ENCODE measurements at places on chromosomes 5 and 9.

- peak; percentile 4 for DNase-seq
Measured at GRCh38 chr5:149886060-149886459, 58.5 kb downstream of the PDE6A start.

- no peak for DNase-seq
Measured at GRCh38 chr9:92325991-92326500, 293 bp downstream of the CENPP start.

DNA sequence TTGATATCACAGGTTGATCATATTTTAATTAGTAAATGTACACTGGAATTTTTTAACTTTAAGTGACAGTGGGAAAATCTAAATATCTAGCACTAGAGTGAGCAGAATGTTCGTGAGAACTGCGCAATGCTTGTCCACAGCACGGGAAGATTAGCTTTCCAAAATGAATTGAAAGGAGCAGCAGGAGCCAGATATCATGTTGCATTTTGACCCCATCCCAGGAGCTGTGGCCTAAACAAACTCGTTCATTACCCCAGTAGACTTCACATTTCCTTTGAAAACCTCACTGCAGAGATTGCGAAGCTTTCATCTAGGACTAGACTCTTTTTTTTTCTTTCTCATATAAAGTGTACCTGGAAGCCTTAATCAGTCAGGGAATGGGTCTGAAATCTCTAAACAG, 525.8 kb downstream of the CTNND2 start:
- DNase-seq = no peak

GRCh38 chr9:93119953-93120845, 13.9 kb downstream of the NINJ1 start:
- peak; percentile 70 for DNase-seq

DNA sequence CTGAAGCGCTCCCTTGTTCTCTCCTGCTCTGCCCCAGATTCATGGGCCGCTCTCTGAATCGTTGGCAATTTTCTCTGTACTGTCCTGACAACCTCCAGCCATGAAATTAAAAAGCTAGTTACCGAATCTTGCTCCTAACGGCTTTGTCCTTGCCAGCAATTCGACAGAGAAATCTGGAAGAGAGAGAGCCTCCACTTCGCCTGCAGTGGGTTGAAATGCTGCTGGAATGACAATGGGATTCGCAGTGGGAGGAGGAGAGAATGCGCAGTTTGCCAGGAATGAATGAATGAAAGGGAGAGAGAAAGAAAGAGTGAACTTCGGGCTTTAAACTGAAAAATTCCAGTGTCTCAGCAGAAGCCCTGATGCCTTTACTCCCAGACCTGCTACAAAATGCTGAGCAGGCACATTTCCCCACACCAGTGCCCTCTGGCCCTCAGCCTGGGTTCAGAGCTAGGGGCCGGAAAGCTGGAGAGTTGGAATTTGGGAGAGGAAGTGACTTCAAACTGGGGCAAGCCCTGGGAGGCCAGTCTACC, 11.5 kb upstream of the BOD1 start:
- no peak for DNase-seq

GRCh38 chr9:104961238-104961637, 33.3 kb upstream of the ABCA1 start:
- DNase-seq = peak; percentile 89

DNA sequence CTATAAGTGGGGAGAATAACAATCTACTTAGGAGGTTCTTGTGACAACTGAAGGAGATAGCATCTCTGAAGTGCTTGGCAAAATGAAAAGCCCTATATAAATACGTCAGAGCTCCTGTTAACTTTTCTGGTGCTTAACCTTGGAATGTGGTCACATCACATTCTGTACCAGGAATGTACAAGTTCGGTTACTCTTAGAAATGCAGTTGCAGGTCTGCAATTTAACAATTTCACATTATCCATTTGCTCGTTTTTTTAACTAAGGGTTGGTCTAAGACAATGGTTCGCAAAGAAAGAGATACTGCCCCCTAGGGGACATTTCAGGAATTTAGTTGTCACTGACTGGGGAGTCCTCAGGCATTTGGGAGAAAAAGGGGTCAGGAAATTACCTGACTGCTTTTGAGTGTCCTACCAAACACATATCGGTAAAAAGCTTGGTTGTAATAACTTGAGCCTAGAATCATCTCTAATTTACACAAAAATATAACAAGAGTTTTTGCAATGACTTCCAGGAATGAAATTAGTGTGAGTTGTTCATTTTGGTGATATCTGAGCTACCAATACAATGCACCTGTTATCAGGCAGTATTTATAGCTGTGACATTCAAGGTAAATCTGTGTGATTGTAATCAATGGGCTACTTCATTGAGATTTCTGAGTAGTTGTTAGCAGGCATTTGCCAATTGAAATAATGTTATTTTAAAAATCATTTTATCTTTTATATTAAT, 5.4 kb upstream of the HBEGF start:
- peak; percentile 72 for DNase-seq

GRCh38 chr5:145750199-145750598, 84.9 kb downstream of the PRELID2 start:
- DNase-seq = no peak

DNA sequence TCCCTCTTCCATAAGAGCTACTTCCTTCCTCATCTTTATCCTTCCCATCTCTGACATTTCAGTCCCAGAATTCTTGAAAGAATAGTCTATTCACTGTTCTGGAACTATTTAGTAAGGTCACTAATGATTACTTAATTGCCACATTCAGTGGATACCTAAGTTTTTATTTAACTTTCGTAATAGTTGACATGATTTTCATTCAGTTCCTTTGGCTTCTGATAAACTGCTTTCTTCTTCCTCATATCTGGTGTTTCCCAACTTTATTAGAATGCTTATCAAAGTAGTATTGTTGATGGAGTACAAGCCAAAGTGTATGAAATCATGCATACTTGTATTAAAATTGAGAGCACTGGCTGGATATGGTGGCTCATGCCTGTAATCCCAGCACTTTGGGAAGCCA, 10.8 kb downstream of the UBE2D2 start:
- DNase-seq = no peak

- no peak for DNase-seq
Measured at GRCh38 chr9:90988318-90988717, 186.7 kb downstream of the SYK start.

- DNase-seq = no peak
Measured at GRCh38 chr9:105278751-105279150, 34.3 kb downstream of the SLC44A1 start.
